Epithelial cell of alveolus of lung (primary cell): ENCODE measurements at places on chromosomes 1 and 21. TPM values are rescaled to one million over a fixed set of nuclear protein-coding genes. Genes with fewer than 3 reads are reported as not detected.

LAMC2 gene
- total RNA-seq = 5.4 and 113 TPM in 2 replicates

CD1D gene
- 7.8 and 17.6 TPM in 2 replicates for total RNA-seq

C1orf141 gene
- not detected in 2 replicates for total RNA-seq

STRIP1 gene
- 14.6 and 17.1 TPM in 2 replicates for total RNA-seq

OR6N1 gene
- not detected in 2 replicates for total RNA-seq

PRAMEF17 gene
- not detected in 2 replicates for total RNA-seq

LRRIQ3 gene
- total RNA-seq = 0.56 and 0.91 TPM in 2 replicates

TFF2 gene
- total RNA-seq = not detected in 2 replicates

ASTN1 gene
- 0.32 and 0.52 TPM in 2 replicates for total RNA-seq

RAD54L gene
- 2.9 and 12.0 TPM in 2 replicates for total RNA-seq

SLC16A4 gene
- total RNA-seq = 20.8 and 21.7 TPM in 2 replicates

HSF2BP gene
- total RNA-seq = 0.48 and 1.0 TPM in 2 replicates

RGS16 gene
- total RNA-seq = 0.39 and 0.40 TPM in 2 replicates

SPRR2G gene
- not detected in 2 replicates for total RNA-seq

MSH4 gene
- total RNA-seq = not detected in 2 replicates

NCMAP gene
- total RNA-seq = not detected in 2 replicates

CHODL gene
- total RNA-seq = 0.08 TPM in 1 of 2 replicates, not detected in the other

TAL1 gene
- under 0.01 TPM in 1 of 2 replicates, not detected in the other for total RNA-seq

TIPRL gene
- total RNA-seq = 23.8 and 37.1 TPM in 2 replicates

FMO5 gene
- 0.13 and 0.72 TPM in 2 replicates for total RNA-seq

HES2 gene
- total RNA-seq = 0.08 and 5.0 TPM in 2 replicates

LEPROT gene
- total RNA-seq = 32.8 and 44.6 TPM in 2 replicates

ARMH1 gene
- 1.2 TPM in 1 of 2 replicates, not detected in the other for total RNA-seq

LCE1A gene
- not detected in 2 replicates for total RNA-seq

SVBP gene
- total RNA-seq = 19.5 and 23.7 TPM in 2 replicates

ZCCHC17 gene
- 30.7 and 44.0 TPM in 2 replicates for total RNA-seq

OLFML3 gene
- total RNA-seq = 97.4 and 98.5 TPM in 2 replicates

PGBD5 gene
- total RNA-seq = 0.80 and 1.3 TPM in 2 replicates

LRRC3 gene
- 0.64 and 1.0 TPM in 2 replicates for total RNA-seq

C1orf74 gene
- 2.5 and 3.2 TPM in 2 replicates for total RNA-seq

RGS21 gene
- total RNA-seq = not detected in 2 replicates

KRTAP19-7 gene
- not detected in 2 replicates for total RNA-seq

ABCG1 gene
- total RNA-seq = 3.7 and 4.2 TPM in 2 replicates

ARHGEF19 gene
- 9.4 and 13.3 TPM in 2 replicates for total RNA-seq

IL20 gene
- total RNA-seq = not detected in 2 replicates

AZIN2 gene
- 2.6 and 6.6 TPM in 2 replicates for total RNA-seq

NBPF6 gene
- total RNA-seq = not detected in 2 replicates

KCNN3 gene
- 0.13 and 0.32 TPM in 2 replicates for total RNA-seq

S100A8 gene
- total RNA-seq = not detected in 2 replicates

CHTOP gene
- 41.9 and 53.7 TPM in 2 replicates for total RNA-seq

CRP gene
- not detected in 2 replicates for total RNA-seq

FCN3 gene
- not detected in 2 replicates for total RNA-seq

GCSAML gene
- not detected in 2 replicates for total RNA-seq

SLC30A1 gene
- total RNA-seq = 9.2 and 9.4 TPM in 2 replicates

APCS gene
- not detected in 2 replicates for total RNA-seq

GJA4 gene
- 0.39 and 2.6 TPM in 2 replicates for total RNA-seq

RYR2 gene
- total RNA-seq = under 0.01 and 0.08 TPM in 2 replicates

HSPA13 gene
- 45.8 and 66.7 TPM in 2 replicates for total RNA-seq

ZNF593OS gene
- total RNA-seq = not detected in 2 replicates

NCF2 gene
- 5.3 TPM in 1 of 2 replicates, not detected in the other for total RNA-seq

SERPINC1 gene
- total RNA-seq = 0.13 TPM in 1 of 2 replicates, not detected in the other
